ENCODE measurements at places on chromosomes 6 and 20.

GRCh38 chr20:34065260-34065659 is 46.8 kb downstream of the EIF2S2 start:
- no peak for DNase-seq

DNA sequence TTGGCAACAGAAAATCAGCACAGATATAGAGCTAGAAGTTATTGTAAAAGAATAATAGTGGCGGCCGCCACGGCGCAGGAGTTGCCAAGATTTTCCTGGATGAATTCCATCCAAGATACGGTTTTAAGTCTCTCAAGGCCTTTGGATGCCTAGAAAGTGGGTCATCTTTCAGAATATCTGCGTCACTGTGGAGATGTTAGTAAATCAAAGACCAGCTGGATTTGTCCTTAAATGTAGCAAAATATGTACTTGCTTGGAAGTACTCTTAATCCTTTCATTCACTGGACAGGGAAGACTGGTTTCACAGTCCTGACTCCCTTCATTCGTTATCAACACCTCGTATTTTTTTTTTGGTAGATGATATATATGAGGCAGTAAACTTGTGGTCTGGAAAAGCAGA is 83.0 kb downstream of the SLC22A3 start:
- DNase-seq = no peak

DNA sequence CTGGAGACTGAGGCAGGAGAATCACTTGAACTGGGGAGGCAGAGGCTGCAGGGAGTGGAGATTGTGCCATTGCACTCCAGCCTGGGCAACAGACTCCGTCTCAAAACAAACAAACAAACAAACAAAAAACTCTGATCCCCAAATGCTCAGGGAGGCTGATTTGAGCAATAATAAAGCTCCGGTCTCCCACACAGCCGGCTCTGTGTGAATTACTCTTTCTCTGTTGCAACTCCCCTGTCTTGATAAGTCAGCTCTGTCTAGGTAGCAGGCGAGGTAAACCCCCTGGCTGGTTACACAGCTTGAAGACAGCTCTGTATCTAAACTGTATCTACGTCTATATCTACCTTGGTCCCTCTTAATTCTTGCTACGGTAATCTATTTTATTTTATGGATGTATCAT is 6.4 kb upstream of the SERINC3 start:
- DNase-seq = no peak

DNA sequence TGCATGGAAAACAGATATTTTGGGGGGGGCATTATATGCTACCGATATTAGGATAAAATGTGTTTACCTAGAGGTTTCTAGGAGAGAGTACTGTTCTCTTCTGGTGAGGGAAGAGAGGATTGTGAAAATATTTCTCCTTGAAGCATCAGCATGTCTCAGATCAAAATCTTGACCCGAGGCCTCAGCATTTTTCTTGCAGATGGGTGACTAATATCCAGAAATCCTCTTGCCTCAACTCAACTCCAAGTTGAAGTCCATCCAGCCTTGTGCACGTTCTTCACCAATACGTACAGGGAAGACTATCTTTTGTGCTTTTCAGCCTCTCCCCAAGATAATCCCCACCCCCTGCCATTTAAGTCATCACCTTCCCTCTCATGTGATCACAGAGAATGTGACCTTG is 59.5 kb downstream of the PRND start:
- no peak for DNase-seq

DNA sequence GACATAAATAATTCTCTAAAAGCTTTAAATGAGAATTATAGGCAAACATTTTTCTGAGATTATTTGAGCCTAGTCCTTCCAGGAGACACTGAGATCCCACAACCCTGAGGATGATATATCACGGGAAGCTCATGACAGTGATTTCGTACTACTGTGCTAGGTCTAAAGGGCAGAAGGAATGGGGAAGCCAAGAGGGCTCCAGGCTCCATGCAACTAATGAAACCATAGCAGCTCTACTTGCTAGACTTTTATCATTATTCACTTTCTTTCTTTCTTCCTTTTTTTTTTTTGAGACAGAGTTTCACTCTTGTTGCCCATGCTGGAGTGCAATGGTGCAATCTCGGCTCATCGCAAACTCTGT is 57.3 kb upstream of the SGK1 start:
- DNase-seq = no peak

GRCh38 chr6:25042036-25042521 is 106.3 kb upstream of the RIPOR2 start:
- no peak for DNase-seq

DNA sequence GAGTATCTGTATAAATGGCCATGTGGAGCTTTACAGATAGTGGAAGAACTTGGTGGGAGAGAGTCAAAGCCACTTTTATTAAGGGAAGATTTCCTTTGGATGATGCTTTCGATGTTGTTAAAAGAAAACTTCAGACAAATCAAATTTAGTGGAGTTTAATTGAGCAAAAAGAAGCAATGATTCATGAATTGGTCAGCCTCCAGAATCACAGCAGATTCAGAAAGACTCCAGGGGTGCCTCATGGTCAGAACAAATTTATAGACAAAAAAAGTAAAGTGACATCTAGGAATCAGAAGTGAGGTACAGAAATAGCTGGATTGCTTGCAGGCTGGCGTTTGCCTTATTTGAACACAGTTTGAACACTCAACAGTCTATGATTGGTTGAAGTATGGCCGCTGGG is 5.3 kb upstream of the CGA start:
- DNase-seq = no peak

DNA sequence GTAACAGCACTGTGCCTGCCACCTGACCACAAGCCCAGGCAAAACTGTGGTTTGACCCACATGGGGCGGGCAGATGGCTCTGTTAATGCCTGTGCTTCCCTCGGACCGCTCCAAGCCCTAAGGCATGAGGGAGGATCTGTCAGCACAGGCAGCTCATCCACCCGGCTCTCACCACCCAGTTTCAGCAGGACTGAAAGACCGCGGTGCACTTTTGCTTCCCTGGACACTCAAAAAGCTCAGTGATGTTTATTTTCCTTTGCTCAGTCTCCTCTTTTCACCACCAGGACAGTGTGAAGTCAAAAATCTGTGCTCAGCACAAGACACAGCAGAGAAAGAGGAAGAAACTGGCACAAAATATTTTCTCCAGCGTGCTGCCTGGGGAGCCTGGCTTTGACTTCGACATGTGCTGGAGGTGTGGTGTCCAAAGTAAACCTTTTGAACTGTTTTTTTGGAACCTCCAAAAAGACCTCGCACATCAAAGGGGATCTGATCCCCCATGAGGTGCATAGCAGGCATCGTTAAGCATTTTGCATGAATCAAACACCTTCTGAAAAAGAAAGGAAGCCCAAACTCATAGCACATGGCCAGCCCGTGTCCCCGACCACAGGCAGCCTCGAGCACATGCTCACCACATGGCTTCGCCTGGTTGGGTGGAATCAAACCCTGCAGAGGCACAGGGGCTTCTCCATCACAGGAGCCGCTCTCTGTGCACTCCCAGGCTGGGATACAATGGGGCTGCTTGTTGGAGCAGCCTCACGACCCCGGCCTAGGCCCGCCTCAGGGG is 441.7 kb upstream of the JARID2 start:
- DNase-seq = no peak

- no peak for DNase-seq
Observed at GRCh38 chr6:71222671-71223070, 65.9 kb upstream of the OGFRL1 start.

- DNase-seq = no peak
Observed at GRCh38 chr6:150766201-150766997, 99.1 kb upstream of the MTHFD1L start.

GRCh38 chr6:39342692-39343395 is 20.3 kb upstream of the KCNK16 start:
- DNase-seq = no peak

GRCh38 chr6:984031-984430 is 291.1 kb upstream of the EXOC2 start:
- DNase-seq = no peak

GRCh38 chr6:144252259-144252658 is 32.9 kb upstream of the UTRN start:
- DNase-seq = no peak

DNA sequence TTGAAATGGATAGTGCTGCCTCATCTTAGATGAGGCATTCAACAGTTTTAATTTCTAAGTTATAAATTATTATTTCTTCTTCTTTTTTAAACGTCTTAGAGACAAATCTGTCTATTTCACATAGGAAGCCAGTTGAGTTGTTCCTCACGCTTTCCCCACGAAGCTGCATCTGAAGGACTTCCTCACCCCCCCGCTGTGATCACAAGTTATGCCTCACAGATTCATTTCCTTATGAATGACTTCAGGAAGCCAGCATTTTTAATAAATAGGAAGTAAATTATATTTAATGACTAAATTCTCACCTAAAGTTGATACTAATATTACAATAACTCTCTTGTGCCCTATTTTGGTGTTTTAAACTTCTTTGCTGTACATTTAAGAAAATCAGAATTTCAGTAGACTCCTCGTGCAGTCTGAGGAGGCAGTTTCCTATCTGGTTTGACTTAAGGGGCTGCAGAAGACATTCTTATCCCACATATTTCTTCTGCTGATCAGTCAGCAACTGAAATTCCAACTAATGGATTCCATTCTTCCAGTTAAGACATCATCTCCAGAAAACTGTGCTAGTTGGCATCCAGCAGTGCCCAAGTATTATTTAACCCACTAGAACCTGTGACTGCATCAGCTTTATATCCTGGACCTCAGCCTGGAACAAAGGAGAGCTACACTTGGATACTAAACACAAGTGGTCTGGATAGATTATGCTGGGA is 182.7 kb upstream of the CCN2 start:
- no peak for DNase-seq

GRCh38 chr6:85136310-85136709 is 313.6 kb upstream of the NT5E start:
- no peak for DNase-seq

DNA sequence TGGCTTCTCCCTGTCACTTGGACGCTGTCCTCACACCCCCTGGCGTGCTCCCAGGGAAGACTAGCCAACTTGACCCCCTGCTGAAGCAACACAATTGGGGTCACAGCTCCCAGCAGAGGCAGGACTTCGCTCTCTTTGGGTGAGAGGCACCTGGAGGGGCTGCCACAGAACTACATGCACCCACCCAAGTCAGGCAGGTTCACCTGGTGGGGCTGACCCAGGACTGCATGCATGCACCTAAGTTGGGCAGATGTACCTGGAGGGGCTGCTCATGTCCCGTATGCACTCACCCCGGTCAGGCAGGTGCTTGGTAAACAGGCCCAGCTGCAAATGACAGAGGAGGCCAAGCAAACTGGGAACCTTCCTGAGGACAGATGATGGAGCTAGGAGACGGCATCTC is 154.3 kb upstream of the RPS6KA2 start:
- DNase-seq = no peak

- no peak for DNase-seq
Observed at GRCh38 chr6:151698931-151699700, 108.4 kb upstream of the ESR1 start.

- DNase-seq = no peak
Observed at GRCh38 chr6:81801489-81801888, 49.0 kb upstream of the TENT5A start.

DNA sequence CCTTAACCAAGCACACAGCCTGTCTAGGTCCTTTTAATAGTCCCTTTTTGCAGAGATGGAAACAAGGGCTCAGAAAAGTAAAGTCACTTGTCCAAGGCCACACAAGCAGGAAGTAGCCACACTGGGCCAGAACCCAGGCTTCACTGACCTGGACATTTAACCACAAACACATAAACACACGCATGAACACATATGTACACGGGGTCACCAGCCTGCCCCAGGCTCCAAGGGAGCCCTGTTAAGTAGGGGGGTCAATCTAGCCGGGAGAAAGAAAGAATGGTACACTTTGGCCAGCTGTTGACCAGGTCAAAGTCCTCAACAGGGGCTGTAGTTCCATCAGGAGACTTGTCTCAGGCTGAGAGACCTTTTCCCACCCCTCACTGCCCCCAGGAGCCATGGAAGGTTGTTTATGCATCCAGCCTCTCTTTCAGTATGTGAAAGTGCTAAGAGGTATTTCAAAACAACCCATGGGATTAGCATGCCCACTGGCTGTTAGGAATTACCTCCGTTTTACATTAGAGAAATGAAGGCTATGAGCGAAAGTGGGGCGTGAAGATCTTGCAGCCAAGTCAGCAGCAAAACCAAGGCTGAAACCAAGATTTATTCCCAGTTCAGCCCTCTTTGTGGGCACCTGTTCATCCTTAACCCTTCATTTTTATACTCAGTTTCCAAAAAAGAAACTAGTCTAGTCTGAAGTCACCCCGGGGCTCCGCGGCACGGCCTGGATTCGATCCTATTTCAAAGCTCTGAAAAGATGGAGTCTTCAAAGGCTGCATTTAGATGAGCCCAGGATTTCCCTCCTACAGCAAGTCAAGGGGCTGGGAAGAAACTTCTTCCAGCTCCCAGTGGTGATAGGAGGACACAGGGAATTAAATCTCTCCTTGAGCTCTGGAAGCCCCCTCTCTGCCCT is 9.8 kb downstream of the SDC4 start:
- DNase-seq = no peak

DNA sequence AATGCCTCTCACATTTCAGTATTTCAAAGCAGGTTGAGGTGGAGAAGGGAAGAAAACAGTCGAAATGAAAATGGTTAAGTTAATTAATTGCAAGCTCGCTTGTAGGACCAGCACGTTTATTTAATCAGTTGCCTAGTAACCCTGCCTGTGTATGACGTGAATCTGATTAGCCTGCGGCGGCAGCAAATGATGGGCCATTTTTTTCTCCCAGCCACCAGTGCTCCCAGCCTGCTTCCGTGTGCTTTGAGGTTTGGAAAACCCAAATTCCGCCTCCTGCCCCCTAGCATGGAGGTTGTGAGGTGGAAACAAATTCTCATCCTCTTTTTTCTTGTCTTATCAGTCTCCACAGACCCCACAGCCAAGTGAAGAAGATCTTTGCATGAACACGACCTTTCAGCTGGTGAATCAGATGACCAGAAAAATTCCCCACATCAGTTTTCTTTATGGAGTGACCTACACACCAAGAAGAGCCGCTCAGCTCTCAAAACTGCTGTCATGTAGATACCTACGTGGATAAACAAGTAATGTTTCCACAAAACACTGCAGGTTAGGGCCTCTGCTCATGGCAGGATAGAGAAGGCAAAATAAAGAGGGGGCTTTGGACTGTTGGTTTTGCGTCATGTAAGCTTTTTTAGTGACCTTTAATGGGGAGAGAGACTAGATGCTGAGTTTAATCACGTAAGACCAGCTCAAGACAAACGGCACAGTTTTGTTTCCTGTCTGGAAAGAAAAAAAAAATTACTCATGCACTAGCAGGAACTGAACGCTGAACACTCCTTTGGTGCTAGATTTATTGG is 572.9 kb upstream of the NOX3 start:
- DNase-seq = no peak

- no peak for DNase-seq
Observed at GRCh38 chr20:36684747-36685146, 38.8 kb upstream of the SLA2 start.

GRCh38 chr6:62480544-62480943 is 194.5 kb upstream of the KHDRBS2 start:
- DNase-seq = no peak

DNA sequence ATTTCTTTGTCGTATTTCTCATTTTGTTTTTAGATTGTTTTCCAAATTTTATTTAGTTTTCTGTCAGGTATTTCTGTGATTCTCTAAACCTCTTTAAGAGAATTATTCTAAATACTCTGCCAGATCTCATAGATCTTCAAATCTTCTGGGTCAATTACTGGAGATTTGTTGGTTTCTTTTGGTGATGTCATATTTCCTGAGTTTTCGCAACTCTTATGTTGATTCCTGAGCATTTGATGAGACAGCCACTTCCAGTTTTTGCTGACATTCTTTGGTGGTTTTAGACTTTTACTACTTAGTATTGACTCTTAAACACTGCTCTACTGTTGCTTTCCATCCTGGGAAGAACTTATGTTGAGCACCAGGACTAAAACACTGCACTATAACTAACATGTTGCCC is 21.9 kb downstream of the ADGB start:
- DNase-seq = no peak

Data from Panc1 (cell line).